KBM-7 (cell line): ENCODE measurements at places on chromosomes 6 and 20.

DNA sequence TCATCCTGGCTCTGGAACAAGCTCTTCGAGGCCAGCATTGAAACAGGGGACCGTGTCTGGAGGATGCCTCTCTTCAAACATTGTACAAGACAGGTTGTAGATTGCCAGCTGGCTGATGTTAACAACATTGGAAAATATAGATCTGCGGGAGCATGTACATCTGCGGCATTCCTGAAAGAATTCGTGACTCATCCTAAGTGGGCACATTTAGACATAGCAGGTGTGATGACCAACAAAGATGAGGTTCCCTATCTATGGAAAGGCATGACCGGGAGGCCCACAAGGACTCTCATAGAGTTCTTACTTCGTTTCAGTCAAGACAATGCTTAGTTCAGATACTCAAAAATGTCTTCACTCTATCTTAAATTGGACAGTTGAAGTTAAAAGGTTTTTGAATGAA, 3.6 kb upstream of the CDKN1A start:
- DNase-seq = no peak

- no peak for DNase-seq
Observed at GRCh38 chr6:159726255-159726917, 920 bp upstream of the WTAP start.

DNA sequence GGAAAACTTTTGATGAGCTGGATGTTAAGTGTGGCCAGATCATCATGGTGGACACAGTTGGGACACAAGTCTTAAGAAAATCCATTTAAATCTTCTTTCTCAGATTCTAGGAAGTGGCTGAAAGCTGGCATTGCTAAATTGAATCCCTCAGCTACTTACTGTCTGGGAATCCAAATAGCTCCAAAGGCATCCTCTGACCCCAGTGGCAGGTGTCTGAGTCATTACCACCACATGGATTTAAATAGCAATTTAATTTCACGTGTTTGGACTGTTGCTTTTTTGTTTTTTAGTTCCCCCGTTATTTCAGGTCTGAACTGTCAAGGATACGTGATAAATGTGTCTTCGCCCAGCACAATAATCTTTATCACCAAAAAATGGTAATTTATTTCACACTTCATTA, 33.2 kb upstream of the HDGFL1 start:
- no peak for DNase-seq

DNA sequence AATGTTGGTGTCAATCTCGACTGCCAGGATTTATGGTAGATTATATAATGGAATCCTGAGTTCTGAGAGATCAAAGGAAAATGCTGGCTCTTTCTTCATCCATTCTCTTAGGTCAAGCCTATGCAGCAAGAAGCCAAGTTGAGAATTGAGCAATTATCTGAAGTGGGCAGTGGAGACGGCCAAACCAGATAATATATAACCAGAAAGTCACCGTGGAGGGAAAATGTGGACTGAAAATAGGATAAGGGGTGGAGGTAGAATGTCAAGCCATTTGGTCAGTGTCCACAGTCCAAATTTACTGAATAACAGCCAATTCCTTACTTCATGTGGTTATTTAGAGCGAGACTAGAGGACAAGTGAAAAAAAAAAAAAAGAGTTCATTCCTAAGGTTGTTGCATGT, 107.8 kb upstream of the ESR1 start:
- no peak for DNase-seq

DNA sequence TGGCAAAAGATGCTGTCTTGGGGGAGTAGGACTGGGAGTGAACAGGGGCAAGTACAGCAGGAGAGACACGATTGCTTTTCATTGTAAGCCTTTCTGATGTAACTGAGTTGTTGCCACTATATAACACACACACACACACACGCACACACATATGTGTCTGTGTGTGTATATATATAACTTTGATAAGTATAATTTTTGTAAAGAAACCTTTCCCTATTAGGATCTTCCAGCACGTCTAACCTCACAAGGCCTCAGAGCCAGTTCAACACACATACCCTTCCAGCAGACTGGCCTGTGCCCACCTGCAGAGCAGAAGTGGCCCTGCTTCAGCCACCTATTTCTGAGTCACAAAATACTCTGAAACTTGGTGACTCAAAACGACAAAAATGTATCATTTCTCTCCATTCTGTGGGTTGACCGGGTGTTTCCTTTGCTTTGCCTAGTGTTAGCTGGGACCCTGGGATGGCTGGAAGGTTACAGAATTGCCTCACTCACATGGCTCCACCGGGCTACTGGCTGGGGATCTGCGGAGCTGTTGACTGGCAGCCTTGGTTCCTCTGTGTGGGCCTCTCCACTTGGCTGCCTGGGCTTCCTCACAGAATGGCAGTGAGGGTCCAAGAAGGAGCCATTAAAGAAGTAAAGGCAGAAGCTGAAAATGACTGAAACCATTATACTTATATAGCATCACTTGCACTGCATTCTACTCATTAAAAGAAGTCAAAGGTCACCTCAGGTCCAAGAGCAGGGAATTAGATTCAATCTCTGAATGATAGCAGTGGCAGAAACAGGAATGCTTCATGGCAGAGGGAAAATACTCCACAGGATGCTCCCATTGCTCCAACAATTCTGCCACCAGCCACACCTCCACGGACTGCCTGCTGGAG, 126.4 kb downstream of the BANF2 start:
- DNase-seq = no peak

GRCh38 chr6:40505191-40505810, 81.9 kb downstream of the LRFN2 start:
- no peak for DNase-seq

- no peak for DNase-seq
Observed at GRCh38 chr6:67141005-67141404, 1434.0 kb upstream of the EYS start.

DNA sequence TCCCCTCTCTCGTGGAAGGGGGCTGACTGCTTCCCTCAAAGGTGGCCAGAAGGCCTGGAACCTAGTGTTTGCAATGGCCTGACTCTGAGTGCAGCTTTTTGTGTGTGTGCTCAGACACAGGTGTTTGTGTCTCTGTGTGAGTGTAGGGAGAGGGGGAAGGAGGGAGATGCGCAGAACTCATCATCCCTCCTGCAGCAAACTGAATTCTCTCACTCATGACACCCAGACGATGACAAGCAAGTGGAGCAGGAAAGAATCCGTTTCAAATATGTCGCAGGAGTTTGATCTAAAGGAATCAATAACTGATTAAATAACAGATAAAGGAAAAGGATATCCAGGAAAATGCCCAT, 101.4 kb downstream of the TNFAIP3 start:
- no peak for DNase-seq

- DNase-seq = no peak
Observed at GRCh38 chr6:140285471-140285870, 911.0 kb upstream of the CITED2 start.

DNA sequence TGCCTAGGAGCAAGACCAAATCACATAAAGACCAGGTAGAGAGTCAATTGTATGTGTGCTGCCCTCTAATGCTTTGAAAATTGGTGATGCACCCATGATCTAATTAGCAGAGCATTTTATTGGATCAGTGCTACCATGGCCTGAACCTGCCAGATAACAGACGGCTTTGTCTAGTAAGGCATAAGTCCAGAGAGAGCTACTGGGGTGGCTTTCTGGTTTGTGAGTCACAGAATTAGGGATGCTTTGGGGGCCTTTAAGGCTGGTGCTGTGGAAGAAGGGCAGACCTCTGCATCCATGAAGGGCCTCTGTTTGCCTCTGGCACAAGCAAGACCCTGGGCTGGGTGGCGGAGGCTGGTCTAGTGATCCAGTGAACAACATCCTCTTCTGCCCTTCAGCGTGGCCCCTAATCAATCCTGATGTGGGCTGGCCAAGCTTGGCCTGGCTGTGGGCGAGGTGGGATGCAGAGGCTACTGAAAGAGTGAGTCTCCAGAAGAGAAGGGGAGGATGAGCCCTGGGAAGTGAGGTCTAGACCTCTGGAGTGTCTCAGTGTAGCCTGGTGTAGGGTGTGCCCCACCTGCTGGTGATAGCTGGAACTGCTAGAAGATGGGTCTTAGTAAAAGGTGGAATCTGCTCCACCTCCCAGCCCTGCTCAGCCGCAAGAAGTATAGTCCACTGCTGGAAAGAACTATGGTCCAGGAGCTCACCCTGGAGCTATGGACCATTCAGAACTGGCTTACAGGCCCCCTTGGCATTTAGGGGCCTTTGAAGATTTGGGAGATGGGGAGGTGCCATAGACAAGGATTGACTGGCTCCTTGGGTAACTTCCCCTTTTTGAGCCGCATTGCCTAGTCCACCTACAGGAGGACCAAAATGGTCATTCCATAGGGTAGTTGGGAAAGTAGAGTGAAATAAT, 36.7 kb upstream of the AAR2 start:
- DNase-seq = peak; percentile 89

- DNase-seq = peak; percentile 52
Observed at GRCh38 chr6:75266716-75267291, 17.8 kb downstream of the TMEM30A start.

DNA sequence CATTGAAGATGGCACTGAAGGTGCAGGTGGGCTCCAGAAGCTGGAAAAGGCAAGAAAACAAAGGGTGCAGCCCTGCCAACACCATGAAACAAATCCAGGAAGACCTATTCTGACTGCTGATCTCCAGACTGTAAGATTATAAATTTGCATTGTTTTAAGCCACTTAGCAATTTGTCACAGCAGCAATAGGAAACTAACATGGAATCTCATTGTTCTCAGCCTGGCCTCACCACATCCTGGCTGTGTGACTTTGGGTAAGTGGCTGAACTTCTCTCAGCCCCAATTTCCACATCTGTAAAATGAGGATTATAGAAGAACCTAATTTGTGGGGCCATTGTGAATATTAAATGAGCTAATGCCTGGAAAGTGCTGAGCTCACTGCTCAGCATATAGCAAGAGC, 160.4 kb upstream of the MAFB start:
- no peak for DNase-seq

DNA sequence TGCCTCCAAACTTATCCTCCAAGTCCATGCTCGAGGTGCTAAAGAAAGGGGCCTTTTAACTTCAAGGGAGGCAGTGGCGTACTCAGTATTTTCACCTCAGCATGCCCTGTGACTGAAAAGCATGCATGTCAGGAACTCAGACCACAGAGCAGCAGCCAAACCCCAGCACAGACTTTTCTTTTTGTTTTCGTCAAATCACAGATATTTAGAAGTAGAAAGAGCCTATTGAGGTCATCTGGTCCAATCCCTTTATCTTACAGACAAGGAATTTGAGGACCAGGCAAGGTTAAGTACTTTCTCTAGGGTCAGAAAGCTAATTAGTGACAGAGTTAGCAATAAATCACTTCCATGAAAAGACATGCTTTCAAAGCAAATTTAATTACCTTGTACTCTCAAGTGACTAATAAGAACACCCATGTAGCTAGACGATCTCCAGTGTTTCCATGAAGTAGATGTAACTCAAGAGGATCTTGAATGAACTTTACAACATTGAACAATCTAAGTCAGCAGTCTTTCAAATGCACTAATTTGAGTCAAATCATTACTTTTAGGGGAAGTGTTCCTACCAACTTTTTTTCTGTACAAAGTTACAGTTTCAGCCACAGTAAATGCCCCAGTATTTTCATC, 35.9 kb downstream of the MOXD1 start:
- DNase-seq = no peak

DNA sequence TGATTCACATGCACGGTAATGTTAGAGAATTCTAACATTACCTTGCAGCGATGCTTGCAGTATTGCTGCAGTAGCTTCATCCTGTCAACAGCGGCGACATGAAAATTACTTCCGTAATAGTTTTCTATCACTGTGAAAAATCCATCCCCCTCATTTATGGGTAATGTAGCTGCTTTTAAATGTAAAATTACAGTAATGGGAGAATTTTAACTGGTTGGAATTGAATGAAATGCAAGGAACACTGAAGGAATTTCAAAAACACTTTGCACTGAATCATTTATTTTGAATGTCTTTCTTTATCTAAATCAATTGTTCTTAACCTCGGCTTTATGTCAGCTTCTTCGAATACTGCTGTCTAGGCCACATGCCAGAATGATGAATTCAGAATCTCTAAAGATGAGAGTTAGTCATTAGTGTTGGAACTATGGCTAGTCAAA, 102.4 kb upstream of the HIVEP1 start:
- no peak for DNase-seq

GRCh38 chr6:12241493-12242175, 48.5 kb upstream of the EDN1 start:
- no peak for DNase-seq

- no peak for DNase-seq
Observed at GRCh38 chr6:130018744-130019325, 454 bp downstream of the L3MBTL3 start.
